ENCODE measurements at places on chromosomes 5 and 9.

GRCh38 chr9:120783602-120784047, 9.6 kb downstream of the FBXW2 start:
- no peak for DNase-seq

GRCh38 chr9:551986-552929, 289.2 kb upstream of the DMRT1 start:
- no peak for DNase-seq

GRCh38 chr5:5293029-5293428, 129.4 kb upstream of the ICE1 start:
- no peak for DNase-seq

- DNase-seq, result no peak
Observed at GRCh38 chr9:14686168-14686567, 7.1 kb downstream of the ZDHHC21 start.

GRCh38 chr9:92970467-92970923, 23.2 kb downstream of the FGD3 start:
- DNase-seq, result no peak

- DNase-seq, result peak; percentile 78
Observed at GRCh38 chr5:154467655-154468354, 10.2 kb downstream of the HAND1 start.

DNA sequence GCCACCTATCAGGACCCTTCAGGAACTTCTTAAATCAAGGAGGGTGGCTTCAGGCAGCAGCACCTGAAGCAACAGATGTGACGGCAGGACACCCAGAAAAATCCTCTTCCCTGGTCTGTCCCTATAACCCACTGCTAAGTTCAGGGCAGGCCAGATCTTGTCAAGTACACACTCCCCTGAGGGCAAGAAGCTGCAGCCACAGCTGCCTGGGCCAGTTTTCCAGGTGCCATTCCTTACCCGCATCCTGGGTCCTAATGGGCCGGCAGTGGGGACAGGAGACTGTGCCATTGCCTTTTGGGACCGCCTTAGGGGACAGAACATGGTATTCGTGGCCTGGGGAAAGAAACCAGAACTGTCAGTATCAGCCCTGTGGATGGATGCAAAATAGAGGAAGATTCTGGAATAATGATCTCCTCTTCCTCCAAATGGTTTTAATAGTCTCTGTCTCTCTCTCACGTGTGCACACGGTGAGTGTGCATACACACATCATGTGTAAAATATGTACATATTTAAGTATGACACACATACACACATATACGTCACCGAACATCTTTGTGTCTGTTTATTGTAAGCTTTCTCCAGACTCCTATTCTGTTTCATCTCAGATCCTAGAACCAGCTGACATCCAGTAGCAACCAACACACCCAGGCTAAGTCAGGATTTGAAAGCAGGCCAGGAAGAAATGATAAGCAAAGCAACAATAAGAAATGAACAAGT, 14.0 kb downstream of the ORM2 start:
- no peak for DNase-seq
